Naive thymus-derived CD8-positive, alpha-beta T cell (primary cell): ENCODE measurements at places on chromosomes 11 and 22.
A peak's percentile ranks its signal among the peaks of the same experiment; 100 is the strongest.

DNA sequence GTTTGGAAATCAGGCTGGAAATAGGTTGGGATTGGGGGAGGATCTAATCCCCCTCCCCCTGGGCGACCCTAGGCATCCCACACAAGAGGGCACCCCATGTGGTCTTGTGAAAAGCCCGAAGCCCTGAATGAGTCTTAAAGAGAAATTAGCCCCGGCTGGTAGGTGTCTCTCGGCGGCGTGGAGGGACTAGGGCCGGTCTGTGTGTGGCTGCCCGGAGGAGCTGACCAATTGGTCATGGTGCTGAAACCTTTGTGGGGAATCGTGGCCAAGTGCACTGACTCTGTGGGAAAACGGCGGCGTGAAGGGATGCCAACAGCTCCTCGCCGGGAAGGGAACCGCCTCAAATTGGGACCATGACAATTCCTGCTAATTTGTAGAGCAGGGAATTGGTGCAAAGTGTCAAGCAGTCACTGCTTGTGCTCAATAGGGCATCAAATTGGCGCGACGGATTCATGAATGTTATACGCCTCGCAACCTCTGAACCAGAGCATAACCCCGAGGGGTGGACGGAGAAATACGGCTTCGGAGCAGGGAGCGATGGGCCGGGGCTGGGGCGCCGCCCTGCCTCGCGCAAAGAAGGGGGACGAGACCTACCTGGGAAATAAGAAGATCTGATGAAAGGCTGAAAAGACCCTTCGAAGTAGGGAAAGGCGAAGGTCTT lies 1.5 kb downstream of the DBX1 start:
- no peak for DNase-seq

GRCh38 chr22:43014316-43014868 lies 557 bp downstream of the PACSIN2 start:
- DNase-seq, result peak; percentile 43

GRCh38 chr11:78567209-78567608 lies 7.5 kb downstream of the NARS2 start:
- DNase-seq, result no peak

DNA sequence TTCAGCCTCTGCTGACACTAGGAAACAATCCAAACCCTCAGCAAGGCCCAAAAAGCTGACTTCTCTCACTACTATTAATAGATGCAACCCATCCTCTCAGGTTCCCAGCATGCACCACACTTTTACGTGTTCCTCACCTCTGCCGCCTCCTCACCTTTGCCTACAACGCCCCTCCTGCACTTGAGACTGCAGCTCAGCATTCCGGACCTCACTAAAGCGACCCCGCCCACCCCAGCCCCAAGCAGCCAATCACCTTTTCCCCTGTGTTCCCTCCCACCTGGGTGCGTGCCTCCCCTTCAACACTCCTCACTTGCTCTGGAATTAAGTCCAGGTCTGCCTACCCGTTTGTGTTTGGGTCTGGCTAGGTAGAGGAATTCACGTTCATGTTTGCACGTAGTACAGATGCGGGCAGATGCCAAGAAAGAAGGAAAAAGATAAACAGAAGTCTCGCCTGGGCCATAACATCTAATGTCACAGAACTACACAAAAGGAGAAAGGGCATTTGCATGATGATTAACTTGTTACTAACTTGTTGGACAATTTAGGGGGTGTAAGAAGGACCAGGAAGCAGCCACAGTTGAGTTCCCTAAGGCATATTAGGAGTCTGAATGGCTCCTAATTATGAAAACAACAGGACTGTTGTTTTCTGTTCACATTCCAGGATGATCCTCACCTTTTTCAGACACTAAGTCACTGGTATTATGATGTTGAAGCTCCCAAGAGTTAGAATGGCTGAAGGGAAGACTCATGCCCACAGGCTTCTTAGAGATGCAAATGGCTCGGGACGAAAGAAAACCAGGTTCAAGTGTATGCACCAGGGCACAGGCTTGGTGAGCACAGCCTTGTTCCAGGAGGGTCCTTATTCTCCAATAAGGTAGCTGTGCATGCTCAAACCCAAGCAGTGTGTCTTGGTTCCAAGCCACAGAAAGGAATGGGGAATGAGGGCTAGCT lies 102.2 kb downstream of the MICAL3 start:
- DNase-seq, result no peak

DNA sequence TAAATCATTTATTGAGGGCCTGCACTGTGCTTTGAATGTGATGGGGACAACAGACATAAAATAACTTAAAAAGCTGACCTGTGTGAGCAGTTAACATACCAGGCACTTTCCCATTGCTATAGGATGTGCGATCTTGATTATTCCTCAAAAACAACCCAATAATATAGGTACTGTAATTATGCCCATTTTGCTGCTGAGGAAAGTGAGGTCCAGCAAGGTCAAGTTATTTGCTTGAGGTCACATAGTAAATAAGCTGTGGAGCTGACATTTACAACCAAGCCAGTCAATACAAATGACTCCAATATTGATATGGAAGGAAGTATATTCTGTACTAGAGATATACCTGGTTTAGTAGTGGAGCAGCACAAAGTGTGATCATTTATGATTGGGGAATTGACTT lies 96.2 kb downstream of the TEAD1 start:
- DNase-seq, result no peak

DNA sequence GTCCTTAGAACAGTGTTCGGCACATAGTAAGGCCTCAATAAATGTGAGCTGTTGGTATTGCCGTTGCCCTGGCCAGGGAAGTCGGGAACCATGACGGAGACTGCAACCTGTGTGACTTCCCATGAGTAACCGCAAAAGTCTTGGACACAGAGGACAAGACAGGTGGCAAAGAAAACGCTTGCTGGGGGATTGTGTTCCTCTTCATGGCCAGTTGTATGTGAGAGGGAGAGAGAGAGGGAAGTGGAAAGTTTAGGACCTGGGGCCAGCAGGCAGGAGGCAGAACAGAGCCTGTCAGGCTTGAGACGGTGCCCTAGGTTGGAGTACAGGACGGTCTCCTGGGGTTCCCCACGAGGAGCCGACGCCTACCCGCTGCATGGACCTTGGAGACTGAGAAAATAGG lies 90.2 kb downstream of the CEP164 start:
- DNase-seq, result no peak

GRCh38 chr11:94968334-94968958 lies 4.9 kb downstream of the CWC15 start:
- DNase-seq, result no peak

DNA sequence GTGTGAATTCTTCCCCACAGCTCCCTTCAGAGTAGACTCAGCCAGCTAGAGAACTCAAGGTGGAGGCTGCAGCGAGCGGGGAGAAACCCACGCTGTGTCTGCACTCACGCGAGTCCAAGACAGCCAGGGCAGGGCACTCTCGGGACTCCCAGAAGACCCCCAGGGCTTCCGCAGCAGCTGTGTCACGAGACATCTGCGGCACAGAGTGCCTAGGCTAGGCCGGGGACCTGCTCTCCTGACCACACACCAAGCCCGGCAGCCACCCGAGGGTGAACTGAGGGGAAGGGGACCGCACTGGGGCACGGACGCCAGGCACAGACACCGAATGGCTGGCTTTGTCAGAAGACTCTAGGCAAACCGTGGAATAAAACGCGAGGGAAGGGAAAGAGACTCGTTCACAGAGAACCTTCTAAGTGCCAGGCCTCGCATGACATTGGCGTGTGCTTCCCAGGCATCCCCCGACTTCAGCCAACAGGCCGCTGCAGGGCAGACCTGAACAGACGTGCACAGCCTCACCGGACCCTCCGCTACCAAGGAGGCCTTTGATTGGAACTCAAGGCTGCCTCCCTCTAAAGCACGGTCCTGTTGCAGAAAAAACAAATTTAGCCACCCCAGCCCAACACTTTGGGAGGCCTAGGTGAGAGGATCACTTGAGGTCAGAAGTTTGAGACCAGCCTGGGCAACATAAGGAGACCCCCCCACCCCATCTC lies 18.2 kb upstream of the MOB2 start:
- no peak for DNase-seq

- no peak for DNase-seq
Measured at GRCh38 chr11:111297696-111298095, 650 bp upstream of the POU2AF3 start.
